Gastrocnemius medialis (tissue), 4 donors: ENCODE measurements at places on chromosomes 12 and 14. TPM values are rescaled to one million over a fixed set of nuclear protein-coding genes. Genes with fewer than 3 reads are reported as not detected.

GRCh38 chr14:72891666-72892102 lies 2.2 kb downstream of the DPF3 start:
- DNase-seq: no peak

- DNase-seq: no peak
Observed at GRCh38 chr14:95258754-95259593, 60.7 kb downstream of the CLMN start.

DNA sequence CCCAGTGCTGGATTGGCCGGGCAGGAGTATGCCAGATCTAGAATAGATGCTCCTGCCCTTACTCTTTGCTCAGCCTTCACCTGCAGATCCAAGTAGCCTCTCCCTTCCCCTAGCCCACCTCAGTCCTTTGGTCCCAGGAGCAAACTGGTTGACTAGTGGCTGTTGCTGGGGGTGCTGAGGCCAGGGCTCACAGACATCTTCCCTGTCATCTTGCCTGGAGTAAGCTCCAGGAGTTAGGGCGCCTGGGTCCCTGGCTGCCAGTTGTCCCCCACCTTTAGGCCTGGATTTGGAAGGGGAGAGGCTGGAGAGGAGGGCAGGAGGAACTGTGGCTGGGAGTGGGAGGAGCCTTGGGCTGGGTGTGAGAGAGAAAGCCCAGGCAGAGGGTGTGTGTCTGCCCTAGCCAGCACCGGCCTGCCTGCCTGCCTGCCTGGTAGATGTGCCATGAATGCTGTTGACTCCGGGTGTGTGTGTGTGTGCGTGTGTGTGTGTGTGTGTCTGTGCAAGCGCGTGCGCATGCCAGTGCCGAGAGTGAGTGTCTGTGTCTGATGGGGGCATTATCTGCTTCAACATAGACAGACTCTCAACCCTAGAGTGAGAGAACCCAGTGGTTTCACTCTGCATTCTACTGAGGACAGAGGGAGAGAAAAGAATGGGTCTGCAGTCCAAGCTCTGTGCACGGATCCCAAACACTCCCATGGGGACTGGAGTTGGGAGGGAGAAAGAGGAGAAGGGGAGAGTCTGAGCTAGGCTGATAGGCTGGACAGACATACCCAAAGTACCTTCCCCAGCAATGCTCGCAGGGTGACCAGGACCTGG lies 845 bp upstream of the RARG start:
- no peak for DNase-seq

GRCh38 chr12:121214166-121214777 lies 4.3 kb downstream of the P2RX4 start:
- no peak for DNase-seq

DNA sequence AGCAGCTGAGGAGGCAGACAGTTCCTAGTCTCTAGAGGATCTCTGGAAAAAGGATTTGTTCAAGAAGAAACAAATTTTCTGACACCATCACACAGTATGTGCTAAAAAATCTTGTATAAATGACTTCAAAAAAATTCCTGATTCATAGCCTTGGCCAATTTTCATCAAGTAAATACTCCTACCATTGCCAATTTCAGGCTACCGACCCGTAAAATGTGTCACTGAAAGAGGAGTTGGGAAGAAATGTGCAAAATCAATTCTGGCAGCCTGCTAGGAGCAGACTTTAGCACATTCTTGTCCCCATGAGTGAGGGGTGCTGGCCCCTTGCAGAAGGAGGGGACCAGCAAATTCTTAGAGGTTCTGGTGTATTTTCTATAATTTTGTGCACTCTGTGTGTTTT lies 109.4 kb downstream of the TMEM30B start:
- DNase-seq: no peak

GRCh38 chr12:54369597-54370131 lies 5.4 kb upstream of the GPR84 start:
- DNase-seq: no peak

GRCh38 chr12:118645219-118645618 lies 268.9 kb downstream of the SUDS3 start:
- DNase-seq: no peak

DNA sequence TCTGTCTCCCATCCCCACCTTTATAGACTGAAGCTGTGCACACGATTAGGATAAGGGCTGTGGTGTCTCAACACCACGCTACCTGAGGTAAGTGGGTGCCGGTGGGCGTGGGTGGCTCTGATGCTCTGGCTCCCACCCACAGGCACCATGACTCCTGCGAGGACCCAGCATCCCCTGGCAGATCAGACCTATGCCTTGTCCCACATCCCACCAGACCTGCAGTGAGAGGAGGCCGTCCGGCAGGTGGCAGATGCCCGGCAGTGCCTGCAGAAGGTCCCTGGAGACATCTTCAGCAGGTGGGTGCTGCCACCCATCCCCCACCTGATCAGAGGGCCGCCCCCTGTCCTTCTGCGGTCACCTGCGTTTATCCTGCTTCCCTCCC lies 104.4 kb upstream of the PRB2 start:
- no peak for DNase-seq

GRCh38 chr14:102849526-102850379 lies 72.5 kb downstream of the TRAF3 start:
- DNase-seq: no peak

GRCh38 chr12:106291342-106291741 lies 11.2 kb upstream of the TCP11L2 start:
- no peak for DNase-seq

DNA sequence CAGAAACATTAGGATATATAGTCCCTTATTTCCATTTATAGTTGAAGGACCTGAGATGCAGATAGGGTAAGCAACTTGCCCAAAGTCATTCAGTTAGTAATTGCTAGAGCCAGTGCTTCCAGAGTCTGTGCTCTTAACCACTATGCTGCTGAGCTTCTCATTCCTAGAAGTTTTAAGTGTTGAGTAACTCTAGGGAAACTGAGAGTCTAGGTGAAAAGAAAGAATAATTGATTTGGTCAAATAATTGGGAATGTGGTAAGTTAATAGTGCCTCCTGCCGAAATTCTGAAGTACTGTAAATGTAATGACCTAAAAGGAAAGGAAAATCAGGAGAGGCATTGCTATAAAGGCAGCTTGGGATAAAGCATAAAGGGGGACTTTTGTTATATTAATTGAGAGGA lies 14.1 kb downstream of the PYROXD1 start:
- no peak for DNase-seq

GRCh38 chr12:84165998-84166571 lies 746.5 kb downstream of the SLC6A15 start:
- DNase-seq: no peak

- DNase-seq: no peak
Observed at GRCh38 chr12:111057701-111058425, 137.5 kb upstream of the MYL2 start.

- DNase-seq: no peak
Observed at GRCh38 chr12:88448337-88448915, 131.8 kb downstream of the KITLG start.

GRCh38 chr12:105417732-105418131 lies 87.2 kb downstream of the C12orf75 start:
- DNase-seq: no peak

DNA sequence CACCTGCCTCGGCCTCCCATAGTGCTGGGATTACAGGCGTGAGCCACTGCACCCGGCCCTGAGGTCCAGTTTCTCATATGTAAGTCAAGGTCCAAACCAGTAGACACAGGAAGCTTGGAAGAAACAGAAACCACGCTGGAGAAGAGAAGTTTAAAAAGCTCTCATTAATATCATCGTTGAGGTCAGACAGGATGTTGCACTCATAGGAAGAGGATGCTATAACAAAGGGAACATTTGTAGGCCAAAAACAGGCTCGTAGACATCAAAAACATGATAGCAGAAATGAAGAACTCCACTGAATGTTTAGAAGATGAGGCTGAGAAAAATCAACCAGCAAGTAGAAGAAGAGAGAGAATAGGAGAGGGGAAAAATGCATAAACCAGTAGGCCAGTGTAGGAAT lies 46.8 kb downstream of the ACACB start:
- no peak for DNase-seq

DNA sequence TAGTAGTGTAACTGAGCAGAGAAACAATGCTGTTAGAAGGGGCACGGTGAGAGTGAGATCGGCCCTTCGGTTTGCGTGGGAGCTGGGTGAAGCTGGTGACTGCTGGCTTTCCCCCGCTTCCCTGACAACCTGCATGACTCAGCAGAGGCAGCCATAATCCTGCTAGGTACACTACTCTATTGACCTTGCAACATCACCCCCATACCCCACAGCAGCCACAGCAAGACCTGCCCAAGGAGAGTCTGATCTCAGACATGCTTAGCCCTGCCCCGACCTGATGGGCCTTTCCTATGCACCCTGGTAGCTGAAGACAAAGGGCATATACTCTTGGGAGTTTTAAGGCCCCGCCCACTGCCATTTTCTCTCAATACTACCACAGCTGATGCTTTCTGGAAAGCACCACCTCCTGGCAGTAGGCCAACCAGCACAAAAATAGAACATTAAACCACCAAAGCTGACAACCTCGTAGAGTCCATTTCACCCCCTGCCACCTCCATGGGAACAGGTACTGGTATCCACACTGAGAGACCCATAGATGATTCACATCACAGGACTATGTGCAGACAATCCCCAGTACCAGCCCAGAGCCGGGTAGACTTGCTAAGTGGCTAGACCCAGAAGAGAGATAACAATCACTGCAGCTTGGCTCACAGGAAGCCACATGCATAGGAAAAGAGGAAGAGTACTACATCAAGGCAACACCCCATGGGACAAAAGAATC lies 75.9 kb upstream of the RGS6 start:
- DNase-seq: no peak

DNA sequence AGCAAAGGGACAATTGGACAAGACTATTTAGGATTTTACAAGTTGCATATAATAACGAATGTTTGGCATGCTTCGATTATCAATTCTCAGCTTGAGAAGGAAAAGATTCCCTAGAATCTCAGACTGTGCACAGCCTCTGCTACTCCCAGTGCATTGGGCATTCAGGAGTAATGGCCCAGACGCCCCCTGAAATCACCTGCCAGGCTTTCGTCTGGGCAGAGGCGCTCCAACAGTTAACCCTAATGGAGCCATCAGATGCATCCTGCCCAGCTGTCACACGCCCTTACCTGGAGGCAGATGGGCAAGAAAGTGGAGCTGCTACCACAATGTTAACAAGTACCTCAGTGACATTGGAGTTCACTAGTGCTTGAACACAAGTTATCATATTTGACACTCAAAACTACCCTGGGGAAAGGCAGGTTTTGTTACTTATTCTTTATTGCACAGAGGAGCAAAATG lies 927 bp upstream of the LRP6 start:
- no peak for DNase-seq

FAM181A gene
- not detected for total RNA-seq

TCTN1 gene
- total RNA-seq: 24.5 TPM

KRT82 gene
- not detected for total RNA-seq

CAPS2 gene
- 3.0 TPM for total RNA-seq

ENDOU gene
- total RNA-seq: 0.16 TPM

PRB2 gene
- total RNA-seq: not detected

AQP6 gene
- total RNA-seq: not detected
